ENCODE measurements at places on chromosomes 11 and 22.

GRCh38 chr11:13105237-13105844 is 96.2 kb downstream of the RASSF10 start:
- no peak for DNase-seq

DNA sequence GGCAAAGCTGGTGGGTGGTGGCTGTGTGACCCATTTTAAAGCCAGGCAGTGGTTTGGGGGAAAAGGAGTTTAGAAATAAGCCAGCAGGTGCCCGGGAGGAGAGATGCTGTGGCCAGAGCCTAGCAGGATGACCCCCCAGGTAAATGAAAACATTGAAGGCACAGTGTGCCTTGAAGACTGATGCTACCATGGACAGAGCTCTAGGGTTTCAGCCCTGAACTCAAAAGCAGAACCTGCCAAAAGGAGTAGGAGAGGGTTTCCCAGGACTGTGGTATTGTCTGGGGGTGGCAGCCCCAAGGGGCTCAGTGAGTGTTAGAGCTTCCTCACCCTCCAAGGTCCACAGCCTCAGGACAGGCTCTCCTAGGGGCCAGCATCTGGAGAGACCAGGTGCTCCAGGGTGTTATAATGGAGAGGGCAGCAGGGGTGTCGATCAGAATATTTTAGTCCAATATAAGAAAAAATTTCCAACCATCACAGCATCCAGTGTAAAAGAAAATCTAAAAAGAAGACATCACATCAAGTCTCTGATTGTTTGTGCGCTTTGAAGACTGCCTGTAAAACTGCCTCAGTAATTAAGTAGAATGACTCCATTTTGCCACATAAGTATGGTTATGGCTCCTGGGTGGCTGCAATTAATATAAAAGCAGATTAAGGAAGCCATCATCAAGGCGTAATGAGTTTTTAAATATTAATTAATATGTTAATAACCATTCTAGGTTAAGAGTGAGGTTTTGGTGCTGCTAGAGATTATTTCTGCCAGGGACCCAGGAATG is 88.6 kb upstream of the LMO1 start:
- DNase-seq: no peak

DNA sequence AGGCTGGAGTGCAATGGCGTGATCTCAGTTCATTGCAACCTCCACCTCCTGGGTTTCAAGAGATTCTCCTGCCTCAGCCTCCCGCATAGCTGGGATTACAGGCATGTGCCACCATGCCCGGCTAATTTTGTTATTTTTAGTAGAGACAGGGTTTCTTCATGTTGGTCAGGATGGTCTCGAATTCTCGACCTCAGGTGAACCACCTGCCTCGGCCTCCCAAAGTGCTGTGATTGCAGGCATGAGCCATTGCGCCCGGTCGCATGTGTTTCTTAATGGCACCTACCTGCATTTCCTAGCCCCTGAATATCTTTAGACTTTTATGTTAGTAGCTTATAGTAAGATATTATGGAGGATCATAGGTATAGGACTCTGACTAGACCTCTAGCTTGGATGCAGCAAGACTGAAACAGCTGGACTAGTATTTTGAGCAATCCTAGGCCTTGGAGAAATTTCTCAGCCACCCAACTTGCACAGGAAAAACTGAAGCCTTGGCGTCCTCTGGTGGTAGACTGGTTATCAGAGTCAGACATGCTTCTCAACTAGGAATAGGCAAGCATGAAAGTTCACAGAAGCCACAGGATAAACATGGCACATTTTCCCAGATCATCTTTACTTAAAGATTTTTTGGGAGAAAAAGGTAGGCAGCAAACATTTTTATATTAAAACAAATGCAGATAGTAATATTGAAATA is 22.7 kb upstream of the C1QTNF4 start:
- no peak for DNase-seq

GRCh38 chr11:17387811-17388210 is 648 bp downstream of the KCNJ11 start:
- DNase-seq: no peak

GRCh38 chr22:43013355-43014315 is 1.3 kb downstream of the PACSIN2 start:
- DNase-seq: peak; percentile 18

GRCh38 chr22:47171441-47172221 is 409.2 kb downstream of the TBC1D22A start:
- DNase-seq: no peak

- no peak for DNase-seq
Measured at GRCh38 chr22:22712092-22712658, 67.8 kb downstream of the GGTLC2 start.

DNA sequence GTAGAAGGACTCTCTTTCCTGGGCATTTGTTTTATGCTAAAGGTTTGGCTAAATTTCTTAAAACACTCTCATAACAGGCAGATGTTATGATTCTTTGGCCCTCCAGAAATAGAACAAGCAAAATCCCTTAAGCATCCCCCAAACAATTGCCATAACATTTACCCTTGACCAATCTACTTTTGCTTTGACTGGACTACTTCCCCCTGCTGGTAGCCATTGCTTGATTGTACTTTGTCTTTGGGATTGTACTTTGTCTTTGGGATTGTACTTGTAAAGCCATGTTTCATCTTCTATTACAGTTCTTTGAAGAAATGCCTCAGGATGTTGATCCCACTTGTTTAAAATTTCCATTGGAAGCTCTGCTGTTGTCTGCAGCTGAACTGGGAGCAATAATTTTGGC is 53.3 kb upstream of the GLYAT start:
- DNase-seq: no peak

- DNase-seq: no peak
Measured at GRCh38 chr11:74225565-74225964, 54.5 kb downstream of the PPME1 start.

GRCh38 chr11:26743622-26744021 is 21.8 kb upstream of the SLC5A12 start:
- no peak for DNase-seq

GRCh38 chr11:134459246-134460061 is 47.4 kb upstream of the B3GAT1 start:
- no peak for DNase-seq

GRCh38 chr11:26842478-26843282 is 120.8 kb upstream of the SLC5A12 start:
- DNase-seq: no peak

DNA sequence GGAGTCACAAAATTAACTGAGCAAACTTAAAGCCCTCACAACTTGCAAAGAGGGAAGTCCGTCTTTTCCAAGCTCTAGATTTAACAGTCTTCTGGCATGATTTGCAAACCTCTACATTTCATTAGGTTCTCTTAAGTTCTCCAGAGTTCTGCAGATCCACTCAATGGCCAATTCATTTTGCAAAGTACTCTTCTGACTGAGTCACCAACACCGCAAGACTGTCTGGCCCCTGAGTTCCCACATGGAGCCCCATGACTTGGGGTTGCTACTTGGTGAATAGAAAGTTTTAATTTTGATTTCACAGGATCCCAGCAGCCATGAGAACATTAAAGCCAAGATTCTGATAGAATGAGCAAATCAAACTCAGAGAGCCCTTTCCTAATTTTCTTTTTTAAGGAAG is 134.5 kb downstream of the PLEKHA7 start:
- no peak for DNase-seq

DNA sequence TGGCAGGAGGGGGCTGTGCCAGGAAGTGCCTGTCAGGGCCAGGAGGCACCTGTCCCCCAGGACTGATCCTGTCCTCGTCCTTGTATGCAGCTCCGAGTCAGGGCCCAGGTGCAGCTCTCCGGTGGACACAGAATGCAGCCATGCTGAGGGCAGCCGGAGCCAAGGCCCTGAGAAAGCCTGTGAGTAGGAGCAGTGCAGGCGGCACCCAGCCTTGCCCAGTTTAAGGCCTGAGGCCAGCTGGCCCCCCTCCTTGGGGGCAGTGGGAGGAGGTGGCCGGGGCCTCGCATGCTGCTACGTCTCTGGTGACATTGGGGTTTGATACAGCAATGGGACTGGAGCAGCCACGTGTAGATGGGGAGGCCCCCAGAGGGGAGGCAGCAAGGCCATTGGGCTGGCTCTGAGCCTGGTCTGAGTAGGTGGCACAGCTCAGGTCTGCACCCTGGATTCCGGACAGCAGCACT is 34.9 kb downstream of the SBF1 start:
- no peak for DNase-seq

DNA sequence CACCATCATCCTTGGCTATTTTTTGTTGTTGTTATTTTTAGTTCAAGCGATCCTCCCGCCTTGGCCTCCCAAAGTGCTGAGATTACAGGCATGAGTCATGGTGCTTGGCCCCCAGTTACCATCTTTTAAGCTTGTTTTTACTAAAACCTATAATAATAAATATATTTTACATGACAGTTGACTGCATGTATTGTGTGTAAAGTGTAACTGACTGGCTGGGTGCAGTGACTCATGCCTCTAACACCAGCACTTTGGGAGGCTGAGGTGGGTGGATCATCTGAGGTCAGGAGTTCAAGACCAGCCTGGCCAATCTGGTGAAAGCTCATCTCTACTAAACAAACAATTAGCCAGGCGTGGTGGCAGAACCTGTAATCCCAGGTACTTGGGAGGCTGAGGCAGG is 386.2 kb downstream of the TENM4 start:
- no peak for DNase-seq

GRCh38 chr11:5226732-5227310 is at the start of gene HBB:
Gene HBB, minus strand, starts transcription at chr11:5227071. Its CDS starts 50 bp downstream, at chr11:5227021.
- DNase-seq: no peak

DNA sequence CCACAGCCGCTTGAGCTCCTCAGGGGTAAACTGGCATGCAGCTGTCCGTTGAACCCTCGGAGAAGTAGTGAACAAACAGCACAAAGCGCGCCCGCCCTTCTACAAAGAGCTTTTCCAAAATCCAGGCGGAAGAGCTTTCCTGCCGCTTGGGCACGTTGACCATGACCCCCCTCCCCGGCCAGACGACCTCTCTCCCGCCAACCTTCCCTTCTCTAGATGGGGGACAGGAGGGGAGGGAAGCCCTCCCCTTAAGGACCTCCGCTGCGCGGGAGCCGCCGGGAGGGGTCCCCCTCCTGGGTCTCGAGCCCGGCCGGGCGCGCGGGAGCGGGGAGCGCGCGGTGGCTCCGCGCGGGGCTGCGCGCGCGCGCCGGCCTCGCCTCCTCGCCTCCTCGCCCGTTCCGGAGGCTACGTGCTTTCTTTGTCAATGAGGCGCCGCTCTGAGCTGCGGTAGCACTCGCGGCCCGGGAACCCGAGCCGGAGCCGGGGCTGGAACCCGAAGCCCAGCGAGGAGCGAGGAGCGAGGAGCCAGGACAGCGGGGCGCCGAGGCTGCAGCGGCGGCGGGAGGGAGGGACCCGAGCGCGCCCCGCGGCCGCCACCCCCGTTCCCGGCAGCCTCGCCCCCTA is 118.6 kb downstream of the HIPK3 start:
- no peak for DNase-seq

- DNase-seq: no peak
Measured at GRCh38 chr22:45912910-45913309, 64.1 kb downstream of the WNT7B start.

GRCh38 chr22:45896153-45896951 is 80.6 kb downstream of the WNT7B start:
- DNase-seq: no peak

- DNase-seq: no peak
Measured at GRCh38 chr11:110939471-110939870, 227.2 kb upstream of the ARHGAP20 start.

- DNase-seq: no peak
Measured at GRCh38 chr11:41497974-41498373, 38.5 kb upstream of the LRRC4C start.

DNA sequence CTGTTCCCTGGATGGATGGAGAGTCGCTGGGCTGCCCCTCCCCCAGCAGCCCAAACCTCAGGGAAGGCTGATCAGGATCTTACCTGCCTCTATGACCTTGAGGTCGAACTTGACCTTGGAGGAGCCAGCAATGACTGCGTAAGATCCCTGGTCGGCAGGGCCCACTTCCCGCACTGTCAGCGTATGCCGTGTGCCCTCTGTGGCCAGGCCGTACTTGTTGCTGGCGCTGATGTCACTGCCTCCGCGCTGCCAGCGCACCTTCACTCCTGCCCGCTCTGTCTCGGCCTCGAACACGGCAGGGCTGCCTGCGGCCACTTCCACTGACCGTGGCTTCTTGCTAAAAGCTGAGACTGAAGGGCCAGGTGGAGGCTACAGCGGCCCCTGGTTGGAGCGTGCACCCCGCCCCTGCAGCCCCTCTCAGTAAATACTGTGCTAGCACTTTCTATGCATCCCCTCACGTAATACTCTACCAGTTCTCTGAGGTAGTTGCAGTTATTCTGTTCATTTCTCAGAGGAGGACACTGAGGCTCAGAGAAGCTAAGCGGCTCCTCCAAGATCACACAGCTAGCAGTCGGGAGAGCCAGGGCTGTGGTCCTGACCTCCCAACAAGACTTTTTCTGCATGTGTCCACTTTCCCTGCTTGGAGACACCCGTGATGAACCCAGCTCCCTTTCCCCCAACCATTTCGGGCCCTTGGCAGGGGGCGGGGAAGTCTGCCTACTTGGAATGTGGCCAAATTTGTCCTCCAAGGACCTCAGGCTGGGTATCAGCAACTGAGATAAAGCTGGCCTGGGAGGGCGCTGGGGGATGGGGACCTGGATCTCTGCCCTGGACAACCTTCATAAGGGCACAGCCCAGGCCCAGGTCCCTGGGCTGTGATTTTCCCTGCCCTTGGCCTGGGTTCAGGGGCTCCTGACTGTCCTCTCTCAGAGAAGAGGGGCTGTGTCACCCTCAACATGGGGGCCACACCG is 1.1 kb downstream of the MYBPC3 start:
- no peak for DNase-seq

DNA sequence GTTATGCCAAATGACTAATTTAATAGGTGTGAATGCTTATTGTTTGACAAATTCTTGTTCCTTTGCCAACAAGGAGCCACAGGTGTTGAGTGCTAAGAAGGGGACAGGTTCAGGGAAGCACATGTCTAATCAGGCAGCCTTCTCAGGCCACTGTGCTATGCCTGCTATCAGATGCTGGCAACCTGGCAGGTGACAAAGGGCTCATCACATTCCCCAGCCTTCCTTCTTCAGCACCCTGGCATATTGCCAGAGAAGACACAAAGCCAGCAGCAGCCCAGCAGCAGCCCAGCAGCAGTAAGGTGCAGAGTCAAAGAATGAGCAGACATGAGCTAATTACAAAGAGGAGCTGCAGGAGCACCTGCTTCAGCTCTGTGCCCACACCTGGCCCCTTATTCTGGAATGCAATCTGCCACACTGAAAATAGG is 68.2 kb downstream of the GUCY1A2 start:
- DNase-seq: no peak

GRCh38 chr11:36456156-36456555 is 53.9 kb downstream of the TRAF6 start:
- no peak for DNase-seq

- DNase-seq: no peak
Measured at GRCh38 chr22:36197065-36197440, 4.6 kb downstream of the APOL4 start.

All from activated CD4-positive, alpha-beta T cell treated with anti-CD3 and anti-CD28 coated beads, Interleukin-2, amount 50 U/mL, for 1 hour (primary cell).